Suprapubic skin (tissue), 4 donors: ENCODE measurements at places on chromosomes 16 and 17. TPM values are rescaled to one million over a fixed set of nuclear protein-coding genes. Genes with fewer than 3 reads are reported as not detected.

The FGF11 gene
- 28.5 TPM for total RNA-seq

The TNP2 gene
- total RNA-seq: not detected

The CNP gene
- total RNA-seq: 44.3 TPM

The KRT24 gene
- total RNA-seq: not detected

The CSF3 gene
- 5.0 TPM for total RNA-seq
